ENCODE measurements at places on chromosomes 11 and 22. TPM values are rescaled to one million over a fixed set of nuclear protein-coding genes. Genes with fewer than 3 reads are reported as not detected.

Gene SLC29A2
- 4.7 TPM for total RNA-seq

DNA sequence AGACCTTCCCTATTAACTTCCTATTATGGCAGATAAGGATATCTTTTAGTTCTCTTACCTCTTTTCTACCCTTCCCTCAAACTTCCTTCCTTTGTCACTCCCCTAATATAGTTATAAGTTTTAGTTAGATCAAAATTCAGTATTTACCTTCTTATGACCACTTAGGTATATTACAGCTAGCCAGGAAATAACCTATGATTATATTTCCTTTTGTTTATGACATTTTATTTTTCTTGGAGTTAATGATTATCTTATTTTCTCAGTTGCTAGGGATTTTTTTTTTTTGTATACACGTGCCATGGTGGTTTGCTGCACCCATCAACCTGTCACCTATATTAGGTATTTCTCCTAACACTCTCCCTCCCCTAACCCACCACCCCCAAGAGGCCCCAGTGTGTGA lies 88.2 kb upstream of the ZBED5 start:
- no peak for DNase-seq

GRCh38 chr11:130738611-130739010 lies 177.7 kb downstream of the SNX19 start:
- no peak for DNase-seq

GRCh38 chr11:44948155-44948554 lies 2.5 kb downstream of the TP53I11 start:
- no peak for DNase-seq

GRCh38 chr11:132245403-132246385 lies 875.3 kb downstream of the NTM start:
- no peak for DNase-seq

DNA sequence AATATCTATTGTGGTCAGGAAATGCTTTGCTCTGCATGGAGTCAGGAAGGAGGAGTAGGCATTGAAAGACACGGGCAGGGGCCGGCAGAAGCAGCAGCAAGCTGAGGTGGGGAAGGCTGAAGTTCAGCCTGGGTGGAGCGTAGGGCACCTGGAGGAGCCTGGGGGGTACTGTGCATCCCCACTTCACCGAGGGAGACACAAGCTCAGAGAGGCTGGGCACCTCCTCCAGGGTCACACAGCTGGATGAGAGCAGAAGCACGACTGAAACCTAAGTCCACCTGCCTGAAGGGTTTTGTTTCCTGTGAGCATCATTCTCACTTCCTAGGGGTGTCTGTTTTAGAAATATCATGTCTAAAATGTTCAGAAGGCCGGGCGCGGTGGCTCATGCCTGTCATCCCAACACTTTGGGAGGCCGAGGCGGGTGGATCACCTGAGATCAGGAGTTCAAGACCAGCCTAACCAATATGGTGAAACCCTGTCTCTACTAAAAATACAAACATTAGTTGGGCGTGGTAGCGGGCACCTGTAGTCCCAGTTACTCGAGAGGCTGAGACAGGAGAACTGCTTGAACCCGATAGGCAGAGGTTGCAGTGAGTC lies 138.3 kb downstream of the MPPED1 start:
- no peak for DNase-seq

DNA sequence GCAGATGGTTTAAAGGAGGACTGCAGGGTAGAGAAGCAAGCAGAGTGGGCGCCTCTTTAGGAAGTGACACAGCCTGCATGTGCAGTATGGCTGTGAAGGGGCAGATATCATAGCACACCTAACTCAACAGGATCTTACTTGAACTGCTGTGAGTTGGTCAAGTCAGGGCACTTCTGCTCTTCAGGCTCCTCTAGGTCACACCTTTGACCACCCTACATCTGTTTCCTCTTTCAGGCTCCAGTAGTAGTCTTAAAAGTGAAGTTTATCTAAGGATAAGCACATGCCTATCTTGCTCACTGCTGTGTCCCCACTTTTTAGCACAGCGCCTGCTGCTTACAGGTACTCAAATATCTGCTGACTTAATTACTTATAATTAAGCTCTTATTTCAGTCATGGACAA lies 6.5 kb downstream of the MRPL16 start:
- DNase-seq = no peak

DNA sequence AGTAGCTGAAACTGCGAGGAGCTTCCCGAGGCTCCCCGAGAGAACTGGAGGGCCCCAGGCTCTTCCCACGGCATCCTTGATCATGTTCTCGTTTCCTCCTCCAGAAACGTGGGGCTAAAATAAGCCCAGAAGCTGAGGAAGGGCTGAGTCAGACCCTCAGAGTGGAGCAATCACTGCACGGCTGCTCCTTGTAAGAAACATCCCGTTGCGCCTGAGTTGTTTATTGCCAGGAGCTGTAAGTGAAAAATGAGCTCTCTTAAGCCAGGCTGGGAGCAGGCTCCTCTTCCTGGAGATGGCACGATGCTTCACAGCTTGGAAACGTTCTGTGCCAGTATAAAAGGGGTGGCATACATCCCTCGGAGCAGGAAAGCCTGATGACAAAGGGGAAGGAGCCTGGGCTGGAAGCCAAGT lies 47.3 kb upstream of the SYN3 start:
- DNase-seq = no peak

- no peak for DNase-seq
Measured at GRCh38 chr11:16030664-16031063, 325.7 kb downstream of the SOX6 start.

- DNase-seq = no peak
Measured at GRCh38 chr22:23236026-23236425, 55.7 kb downstream of the BCR start.

Data from NCI-H460 (cell line).